ENCODE measurements at places on chromosomes 2 and 18.

- no peak for DNase-seq
Measured at GRCh38 chr2:86218124-86218523, 18.9 kb downstream of the MRPL35 start.

DNA sequence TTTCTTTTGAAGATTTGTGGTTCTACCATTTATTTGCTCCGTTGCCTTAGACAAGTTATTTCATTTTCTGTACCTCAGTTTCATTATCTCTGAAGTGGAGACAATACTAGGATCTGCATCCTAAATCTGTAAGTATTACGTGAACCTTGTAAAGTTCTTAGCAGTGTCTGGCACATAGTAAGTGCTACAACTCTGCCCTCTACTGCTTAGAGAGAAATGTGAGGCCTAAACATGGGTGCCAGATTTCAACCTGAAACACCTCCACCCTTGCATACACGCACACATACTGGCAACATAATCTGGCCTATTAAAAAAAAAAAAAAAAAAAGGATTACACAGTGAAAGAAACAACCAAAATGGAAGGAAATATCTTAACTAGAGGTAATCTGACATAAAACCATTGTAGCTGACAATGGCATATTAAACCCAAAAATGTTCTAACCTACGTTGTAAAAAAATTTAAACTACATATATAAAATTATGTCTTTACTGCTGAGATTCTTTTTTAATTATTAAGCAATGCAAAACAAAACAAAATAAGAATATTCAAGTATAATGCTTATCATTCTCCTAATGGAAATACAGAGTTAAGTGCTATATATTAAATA, 132.6 kb downstream of the MAP2 start:
- no peak for DNase-seq

DNA sequence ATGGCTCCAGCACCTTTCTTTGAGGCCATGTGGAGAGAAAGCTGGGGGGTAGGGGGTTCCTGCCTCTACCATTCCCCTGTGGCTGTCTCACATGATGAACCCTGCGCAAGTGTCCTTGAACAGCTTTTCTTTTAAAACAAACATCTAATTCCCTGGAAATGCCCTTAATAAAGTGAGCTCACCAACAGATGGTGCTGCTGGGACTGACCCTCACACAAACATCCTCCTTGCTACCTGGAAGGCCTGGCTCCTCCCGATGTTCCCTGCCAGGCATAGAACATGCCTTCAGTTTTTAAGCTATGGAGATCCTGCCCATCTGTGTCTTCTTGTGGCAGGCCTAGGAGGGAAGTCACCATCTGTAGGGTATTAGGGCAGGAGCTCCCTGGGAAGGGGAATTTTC, 60.7 kb upstream of the GATA6 start:
- no peak for DNase-seq

DNA sequence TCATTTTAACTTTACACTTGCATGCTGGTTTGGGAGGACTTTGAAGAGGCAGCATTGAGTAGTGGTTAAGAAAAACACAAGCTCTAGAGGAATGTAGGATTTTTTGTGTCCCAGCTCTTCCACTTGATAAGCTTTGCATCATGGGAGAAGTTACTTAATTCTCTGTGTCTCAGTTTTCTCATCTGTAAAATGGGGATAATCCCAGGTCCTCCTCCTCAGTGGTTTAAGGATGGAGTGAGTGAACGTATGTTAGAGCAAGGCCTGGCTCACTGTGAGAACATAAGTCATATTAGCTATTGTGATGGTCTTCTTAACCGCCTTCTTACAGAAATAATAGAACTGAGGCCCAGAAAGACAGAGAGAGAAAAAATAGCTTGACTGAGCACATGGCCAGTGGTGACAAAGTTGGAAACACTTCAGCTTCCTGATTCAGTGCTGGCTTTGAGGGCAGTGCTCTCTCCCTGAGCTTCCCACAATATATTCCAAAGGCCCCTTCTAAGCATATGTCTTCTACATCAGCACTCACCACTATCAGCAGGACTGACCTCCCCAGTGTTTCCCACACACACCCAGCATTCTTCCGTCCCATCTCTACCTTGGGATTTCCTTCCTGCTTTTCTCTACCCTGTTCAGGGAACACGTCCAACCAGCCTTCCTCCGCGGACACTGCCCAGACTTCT, 214.9 kb upstream of the TNP1 start:
- DNase-seq: no peak

GRCh38 chr2:71800106-71800809, 346.9 kb downstream of the DYSF start:
- no peak for DNase-seq

GRCh38 chr2:221461901-221462300, 110.2 kb downstream of the EPHA4 start:
- no peak for DNase-seq

DNA sequence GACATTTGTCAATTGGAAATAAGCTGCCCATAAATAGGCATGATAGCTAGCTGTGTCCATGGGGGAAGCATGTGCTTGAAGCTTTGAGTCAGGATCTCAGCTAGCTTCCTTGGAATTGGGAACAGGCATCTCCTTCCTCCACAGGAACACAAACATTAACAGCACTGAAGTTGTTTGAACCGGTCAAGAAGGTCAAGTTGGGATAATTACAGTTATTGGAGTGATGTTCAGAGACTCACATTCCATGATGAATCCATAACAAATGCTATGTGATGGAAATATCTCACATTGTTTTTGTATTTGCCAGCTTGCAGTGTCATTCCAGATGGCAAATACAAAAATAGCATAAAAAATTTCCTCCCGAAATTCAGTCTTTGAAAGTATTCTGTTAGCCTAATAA, 347.6 kb upstream of the SMIM21 start:
- DNase-seq: no peak

DNA sequence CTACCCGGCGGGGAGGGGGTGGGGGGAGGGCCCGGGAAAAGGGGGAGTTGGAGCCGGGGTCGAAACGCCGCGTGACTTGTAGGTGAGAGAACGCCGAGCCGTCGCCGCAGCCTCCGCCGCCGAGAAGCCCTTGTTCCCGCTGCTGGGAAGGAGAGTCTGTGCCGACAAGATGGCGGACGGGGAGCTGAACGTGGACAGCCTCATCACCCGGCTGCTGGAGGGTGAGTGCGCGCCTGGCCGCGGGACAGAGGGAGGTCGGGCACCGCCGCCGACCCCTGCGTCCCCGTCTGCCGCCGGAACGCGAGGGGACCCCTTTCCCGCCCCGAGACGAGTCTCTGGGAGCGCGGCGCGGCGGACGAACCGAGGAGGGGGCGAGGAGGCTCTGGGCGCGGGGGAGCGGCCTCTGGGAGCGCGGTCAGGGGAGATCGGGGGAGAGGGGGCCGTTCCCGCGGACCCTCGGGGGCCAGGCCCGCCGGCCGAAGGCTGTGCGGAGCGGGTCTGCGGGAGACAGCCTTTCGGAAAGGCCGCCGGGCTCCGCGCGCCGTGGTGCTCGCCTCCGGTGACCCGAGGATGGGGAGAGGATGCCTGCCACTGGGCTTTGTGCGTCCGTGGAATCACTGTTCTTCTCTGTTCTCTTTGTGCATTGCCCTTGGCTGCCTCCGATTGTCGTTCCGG, 463 bp downstream of the PPP1CB start:
- no peak for DNase-seq

DNA sequence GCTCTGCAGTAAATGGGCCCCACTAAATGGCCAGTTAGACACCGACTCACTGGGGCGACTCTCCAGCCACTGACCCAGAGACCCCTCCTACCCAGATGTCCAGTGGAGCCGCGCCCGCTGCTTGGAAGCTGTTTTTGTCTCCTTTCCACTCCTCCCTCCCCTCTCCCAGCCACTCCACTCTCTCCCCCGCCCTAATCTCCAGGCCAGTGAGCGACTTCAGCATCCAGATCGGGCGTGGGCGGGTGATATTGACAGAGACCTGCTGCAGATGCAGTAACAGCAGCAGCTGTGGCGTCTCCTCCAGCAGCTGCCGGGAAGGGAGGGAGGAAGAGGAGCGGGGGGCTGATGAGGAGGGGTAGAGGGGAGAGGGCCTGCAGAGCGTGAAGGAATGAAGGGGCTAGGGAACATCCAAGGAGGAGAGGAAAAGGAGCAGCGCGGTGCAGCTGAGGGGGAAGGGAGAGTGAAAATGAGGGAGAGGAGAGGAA, at the start of gene SCN7A:
Gene SCN7A, minus strand, starts transcription at position 110 of the 485 bp plus-strand sequence. CDS start 16,553 bp downstream, outside the sequence.
- no peak for DNase-seq

GRCh38 chr2:204321910-204322751, 223.1 kb upstream of the PARD3B start:
- no peak for DNase-seq

DNA sequence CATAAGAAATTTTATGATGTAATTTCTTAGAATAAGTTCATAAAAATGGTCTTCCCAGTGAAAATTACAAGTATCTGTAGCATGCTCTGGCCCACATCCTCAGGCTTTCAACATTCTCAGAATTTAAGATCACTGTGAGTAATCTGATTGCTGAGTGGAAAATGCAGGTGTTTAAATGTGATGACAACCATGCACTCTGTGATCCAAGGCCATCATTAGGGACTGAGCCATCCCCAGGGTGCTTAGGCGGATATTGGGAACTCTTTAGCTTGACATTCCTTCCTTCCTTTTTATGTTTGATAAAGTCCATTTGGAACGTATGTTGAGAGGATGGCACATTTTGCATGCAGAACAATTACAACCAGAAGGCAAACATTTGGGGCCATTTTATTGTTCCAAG, 95.5 kb downstream of the ARL4C start:
- no peak for DNase-seq

DNA sequence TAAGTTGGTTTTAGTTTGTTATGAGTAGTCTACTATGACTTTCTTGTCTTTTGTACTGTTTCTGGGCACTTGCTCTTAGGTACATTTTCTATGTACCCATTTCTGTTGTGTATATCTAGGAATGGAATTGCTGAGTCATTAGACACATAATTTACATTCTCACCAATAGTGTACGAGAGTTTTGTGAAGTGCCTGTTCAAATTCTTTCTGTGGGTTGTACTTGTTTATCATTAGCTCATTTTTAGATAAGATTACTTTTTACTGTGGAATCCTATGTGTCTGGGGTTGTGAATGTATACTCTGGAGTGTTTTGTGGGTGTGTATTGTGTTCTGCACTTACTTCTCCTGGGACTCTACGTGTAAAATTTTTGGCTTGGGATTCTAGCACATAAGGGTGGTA, 36.6 kb upstream of the CD28 start:
- no peak for DNase-seq

DNA sequence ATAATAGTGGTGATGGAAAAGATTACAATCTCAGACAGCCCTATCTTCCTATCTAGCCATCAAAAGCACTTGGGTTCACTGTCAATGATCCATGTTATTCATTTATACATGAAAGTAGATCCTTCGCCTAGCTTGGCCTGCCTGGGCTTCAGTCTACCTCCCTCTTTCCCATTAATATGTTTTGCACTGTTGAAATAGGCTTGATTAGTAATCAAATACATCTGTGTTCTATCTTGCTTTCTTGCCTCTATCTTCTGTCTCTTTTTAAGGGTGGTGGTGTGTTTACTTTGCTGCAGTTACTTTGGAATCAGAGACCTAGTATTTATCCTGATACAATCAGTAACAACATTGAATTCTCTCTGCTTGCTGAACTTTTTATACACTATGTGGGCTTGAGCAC, 521.2 kb downstream of the TNS1 start:
- no peak for DNase-seq

GRCh38 chr2:100948942-100949811, 52.9 kb upstream of the RPL31 start:
- peak; percentile 29 for DNase-seq

DNA sequence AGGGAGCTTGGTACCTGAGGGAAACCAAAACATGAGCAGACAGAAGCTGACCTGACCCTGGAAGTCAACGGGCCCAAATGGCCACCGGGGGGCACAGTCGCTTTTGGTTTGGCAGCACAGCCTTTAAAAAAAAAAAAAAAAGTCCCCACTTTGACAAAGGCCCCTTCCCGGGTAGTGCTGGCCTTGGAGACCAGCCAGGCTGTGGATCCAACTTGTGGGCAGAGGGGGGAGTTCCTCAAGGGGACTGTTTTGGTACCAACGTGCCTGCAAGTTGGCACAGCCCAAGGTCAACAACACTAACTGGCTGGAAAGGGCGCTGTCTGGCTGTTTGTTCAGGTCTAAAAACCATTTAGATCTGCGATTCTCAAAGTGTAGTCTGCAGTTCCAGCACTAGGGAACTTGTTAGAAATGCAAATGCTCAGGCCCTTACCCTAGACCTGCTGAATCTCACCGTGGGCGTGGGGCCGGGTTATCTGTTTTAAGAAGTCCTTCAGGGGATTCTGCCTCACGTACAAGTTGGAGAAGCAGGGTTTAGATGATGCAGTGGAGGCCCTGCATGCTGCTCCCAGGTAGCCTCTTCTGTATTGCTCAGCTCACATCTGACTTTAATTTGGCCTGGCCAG, 83.0 kb downstream of the LPIN1 start:
- DNase-seq: no peak

DNA sequence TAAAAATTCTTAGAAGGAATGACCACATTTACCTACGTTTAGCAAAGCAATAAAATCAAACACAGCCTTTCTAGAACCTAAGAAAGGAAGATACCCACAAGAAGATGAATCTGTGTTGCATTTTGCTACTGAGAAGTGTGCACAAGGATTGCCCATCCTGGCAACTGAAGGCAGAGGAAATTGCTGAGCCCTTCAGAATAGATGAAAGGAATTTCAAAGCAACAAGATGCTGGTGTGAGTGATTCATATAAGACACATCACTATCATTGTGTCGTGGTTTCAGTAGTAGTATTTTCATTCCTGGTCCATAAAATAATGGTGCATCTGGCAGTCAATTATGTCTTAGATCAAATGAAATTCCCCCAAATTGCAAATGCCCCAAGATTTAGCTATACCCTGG, 48.4 kb upstream of the ANKRD44 start:
- no peak for DNase-seq

- DNase-seq: no peak
Measured at GRCh38 chr2:44342854-44343253, 18.4 kb downstream of the PREPL start.

- DNase-seq: no peak
Measured at GRCh38 chr2:167489325-167489724, 601.0 kb downstream of the XIRP2 start.

- DNase-seq: no peak
Measured at GRCh38 chr2:197378494-197379307, 56.1 kb downstream of the SF3B1 start.

DNA sequence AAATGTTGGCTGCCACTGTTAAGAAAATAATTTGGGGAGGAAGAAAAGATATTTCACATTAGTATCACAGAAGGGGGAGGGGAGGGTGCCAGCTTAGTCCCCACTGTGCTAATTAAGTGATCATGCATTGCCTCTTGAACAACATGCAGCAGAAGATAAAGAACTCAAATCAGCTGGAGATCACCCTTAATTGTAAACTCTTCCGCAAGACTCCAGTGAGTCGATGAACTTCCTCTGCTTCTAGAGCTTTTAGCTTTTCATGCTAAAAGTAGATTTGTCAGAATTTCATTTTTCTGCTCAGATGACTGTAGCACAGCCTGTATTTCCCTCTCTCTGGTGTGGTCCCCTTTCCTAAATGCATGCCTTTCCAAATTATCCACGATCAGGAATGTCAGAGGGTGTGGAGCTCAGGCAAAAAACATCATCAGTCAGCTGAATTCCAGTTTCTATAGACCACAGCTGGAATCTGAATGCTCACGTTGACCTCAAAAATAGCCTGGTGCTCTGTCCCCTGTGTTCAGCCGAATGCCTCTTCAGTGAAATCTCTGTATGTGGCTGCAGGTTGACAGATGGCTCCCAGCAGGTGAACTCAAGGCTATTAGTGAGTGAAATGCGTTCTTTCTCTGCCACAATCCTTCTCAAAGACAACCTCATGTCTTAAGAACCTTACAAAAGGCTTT, 156.8 kb upstream of the UNC80 start:
- no peak for DNase-seq
